ENCODE measurements at places on chromosomes 12 and 14.
A peak's percentile ranks its signal among the peaks of the same experiment; 100 is the strongest.

DNA sequence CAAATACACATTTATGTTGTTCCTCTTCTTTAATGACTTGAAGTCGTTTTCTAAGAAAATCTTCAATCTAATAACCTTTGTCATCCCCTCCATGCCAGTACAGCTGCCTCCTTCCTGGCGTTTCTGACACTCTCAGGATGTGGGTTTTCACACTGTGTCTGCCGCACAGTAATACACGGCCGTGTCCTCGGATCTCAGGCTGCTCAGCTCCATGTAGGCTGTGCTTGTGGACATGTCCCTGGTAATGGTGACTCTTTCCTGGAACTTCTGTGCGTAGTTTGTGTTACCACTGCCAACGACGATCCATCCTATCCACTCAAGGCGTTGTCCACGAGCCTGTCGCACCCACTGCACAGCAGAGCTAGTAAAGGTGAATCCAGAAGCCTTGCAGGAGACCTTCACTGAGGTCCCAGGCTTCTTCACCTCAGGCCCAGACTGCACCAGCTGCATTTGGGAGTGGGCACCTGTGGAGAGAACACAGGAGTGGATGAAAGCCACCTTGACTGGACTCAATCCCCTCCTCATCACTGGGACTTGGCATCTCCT, 1095.9 kb downstream of the TMEM121 start:
- no peak for DNase-seq

DNA sequence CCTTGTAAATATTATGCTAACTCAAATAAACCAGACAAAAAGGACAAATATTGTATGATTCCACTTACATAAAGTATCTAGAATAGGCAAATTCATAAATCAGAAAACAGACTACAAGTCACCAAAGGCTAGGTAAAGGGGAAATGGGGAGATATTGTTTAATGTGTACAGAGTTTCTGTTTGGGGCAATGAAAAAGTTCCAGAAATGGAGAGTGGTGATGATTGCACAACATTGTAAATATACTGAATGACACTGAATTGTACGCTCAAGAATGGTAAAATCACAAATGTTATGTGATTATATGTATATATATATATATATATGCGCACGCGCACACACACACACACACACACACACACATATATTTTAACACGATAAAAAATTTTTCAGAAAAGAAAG, 182.5 kb downstream of the SLC2A13 start:
- DNase-seq: no peak

GRCh38 chr12:120944645-120945217, 33.6 kb upstream of the HNF1A start:
- DNase-seq: peak; percentile 41

GRCh38 chr12:46554460-46554859, 181.9 kb upstream of the SLC38A2 start:
- no peak for DNase-seq

GRCh38 chr14:77046721-77047120, 18.2 kb upstream of the IRF2BPL start:
- DNase-seq: no peak

GRCh38 chr14:99598774-99599173, 5.2 kb downstream of the CCDC85C start:
- no peak for DNase-seq

- DNase-seq: no peak
Measured at GRCh38 chr14:76564471-76565422, 188.8 kb downstream of the ESRRB start.

GRCh38 chr12:50215033-50215432, 47.9 kb upstream of the CERS5 start:
- no peak for DNase-seq

DNA sequence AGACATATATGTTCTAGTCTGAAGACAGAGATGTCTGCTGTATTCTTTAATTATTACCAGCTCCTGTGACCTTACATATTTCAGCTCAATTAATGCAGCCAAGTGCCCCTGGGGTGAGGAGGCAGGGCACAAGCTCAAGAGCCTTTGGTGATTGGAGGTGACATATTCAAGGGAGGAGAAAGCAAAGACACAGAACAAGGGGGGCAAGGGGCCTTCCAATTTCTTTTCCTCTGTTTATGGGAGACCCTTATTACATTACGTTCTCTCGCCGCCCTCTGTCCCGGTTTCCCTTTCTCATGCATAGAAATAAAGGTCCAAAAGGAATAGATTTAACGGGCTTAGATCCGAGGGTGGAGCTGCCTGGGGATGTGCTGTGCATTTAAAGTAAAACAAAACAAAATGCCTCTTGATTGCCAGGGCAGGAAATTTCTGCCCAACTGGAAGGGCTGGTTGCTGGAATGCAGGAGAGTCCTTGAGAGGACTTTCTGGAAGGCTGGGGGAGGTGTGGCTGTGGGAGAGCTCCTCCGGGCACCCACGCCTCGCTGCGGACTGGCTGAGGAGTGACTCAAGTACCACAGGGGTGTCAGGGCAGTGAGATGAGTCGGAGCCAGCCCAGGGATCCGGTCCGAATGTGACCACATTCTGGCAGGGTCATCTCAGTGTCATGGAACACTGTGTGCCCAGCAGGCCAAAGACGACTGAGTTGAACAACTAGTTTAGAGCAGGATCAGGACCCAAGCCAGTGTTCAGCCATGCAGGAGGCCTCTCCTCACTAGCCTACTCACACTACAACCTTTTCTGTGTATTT, 32.1 kb upstream of the GSG1 start:
- no peak for DNase-seq

- DNase-seq: no peak
Measured at GRCh38 chr12:2963154-2963759, 4.1 kb downstream of the TEAD4 start.

GRCh38 chr12:100857971-100858370, 63.4 kb downstream of the ANO4 start:
- DNase-seq: no peak

DNA sequence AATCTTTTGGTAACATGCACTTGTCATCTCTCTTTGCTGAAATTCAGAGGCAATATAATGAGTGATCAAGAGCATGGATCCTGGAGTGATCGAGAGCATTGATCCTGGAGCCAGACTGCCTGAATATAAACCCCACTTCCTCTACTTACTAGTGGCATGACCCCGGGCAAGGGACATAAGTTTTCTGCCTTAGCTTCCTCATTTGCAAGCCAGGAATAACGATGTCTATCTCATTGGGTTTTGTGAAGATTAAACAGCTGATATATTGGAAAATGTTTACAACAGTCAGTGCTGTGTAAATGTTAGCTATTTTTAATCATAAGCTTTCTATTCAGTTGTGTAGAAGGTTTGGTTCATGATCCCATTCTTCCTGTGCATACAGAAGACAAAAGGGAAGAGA, 2.4 kb upstream of the CSRNP2 start:
- no peak for DNase-seq

Measured in GM12892 (cell line).